CD4-positive, alpha-beta T cell treated with Interleukin-2 at 100 ng/mL for 4 hours (primary cell): ENCODE measurements at places on chromosomes 7 and 10.
A peak's percentile ranks its signal among the peaks of the same experiment; 100 is the strongest.

DNA sequence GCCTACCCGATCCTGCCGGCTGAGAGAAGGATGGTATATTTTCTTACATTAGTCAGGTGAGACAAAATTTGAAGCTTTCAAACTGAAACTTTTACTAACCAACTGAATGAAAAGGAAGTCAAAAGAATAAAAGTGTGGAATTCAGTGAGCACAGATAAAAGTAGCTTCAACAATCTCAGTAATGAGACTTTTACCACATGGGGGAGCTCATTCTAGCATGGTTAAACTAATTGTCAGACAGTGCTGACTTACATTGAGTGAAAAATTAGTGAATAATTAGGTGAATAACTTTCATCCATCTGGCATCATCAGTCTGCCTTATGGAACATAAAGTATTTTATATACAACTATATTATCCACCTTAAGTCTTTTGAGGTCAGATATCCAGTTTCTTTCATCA, 8.4 kb downstream of the FAM237B start:
- no peak for DNase-seq

- no peak for DNase-seq
Observed at GRCh38 chr7:36368496-36368895, 21.2 kb upstream of the ANLN start.

GRCh38 chr7:16693601-16694318, 47.8 kb downstream of the BZW2 start:
- no peak for DNase-seq

DNA sequence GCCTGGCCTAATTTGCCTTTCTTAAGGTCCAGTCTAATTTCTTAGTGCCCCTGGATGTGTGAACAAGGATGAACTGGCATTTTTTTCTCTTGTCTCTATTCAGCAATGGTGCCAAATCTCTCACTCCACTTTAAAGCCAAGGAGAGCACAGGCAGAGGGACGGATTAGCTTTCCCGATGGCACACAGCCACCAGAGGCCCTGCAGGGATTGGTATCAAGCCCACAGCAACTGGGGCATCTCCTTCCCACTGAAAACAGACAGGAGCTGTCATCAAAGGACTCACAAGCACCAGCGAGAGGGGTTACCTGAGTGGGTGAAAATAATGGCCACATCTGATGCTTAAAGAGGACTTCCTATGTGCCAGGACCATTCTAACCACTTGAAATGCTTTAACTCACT, 83.1 kb downstream of the ITIH5 start:
- no peak for DNase-seq

DNA sequence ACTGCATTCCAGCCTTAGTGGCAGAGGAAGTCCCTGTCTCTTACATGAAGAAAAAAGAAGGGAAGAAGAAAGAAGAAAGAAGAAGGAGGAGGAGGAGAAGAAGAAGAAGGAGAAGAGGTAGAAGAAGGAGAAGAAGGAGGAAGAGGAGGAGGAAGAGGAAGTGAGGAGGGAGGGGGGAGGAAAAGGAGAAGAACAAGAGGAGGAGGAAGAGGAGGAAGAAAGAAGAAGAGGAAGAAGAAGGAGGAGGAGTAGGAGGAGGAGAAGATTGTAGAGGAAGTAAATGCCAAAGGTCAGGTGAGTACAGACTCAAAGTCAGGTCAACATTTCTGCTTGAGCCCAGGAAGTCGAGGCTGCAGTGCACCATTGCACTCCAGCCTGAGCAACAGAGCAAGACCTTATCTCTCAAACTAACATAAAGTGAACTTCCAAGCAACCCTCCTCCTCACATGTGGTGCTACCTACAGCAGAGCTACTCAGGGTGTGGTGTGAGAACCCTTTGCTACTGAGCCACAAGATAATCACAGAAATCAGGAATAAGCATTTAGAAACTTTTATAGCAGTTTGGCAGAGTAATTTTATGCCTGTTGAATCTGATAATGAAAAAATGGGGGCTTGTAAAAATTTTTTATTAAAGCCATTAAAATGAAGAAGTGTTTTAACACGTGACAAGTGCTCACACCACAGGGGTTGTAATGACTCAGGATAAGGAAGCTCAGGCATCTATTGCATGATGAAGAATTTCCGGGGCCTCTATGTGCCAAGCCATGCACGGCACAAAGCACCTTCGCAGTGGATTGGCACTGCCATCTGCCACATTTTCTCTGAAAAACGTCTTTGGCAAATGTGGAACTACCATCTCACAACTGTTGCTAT, 224.9 kb upstream of the AUTS2 start:
- DNase-seq: no peak

GRCh38 chr7:50246551-50246950, 58.0 kb upstream of the IKZF1 start:
- no peak for DNase-seq

- DNase-seq: no peak
Observed at GRCh38 chr7:102320601-102321350, 34.1 kb downstream of the SH2B2 start.

DNA sequence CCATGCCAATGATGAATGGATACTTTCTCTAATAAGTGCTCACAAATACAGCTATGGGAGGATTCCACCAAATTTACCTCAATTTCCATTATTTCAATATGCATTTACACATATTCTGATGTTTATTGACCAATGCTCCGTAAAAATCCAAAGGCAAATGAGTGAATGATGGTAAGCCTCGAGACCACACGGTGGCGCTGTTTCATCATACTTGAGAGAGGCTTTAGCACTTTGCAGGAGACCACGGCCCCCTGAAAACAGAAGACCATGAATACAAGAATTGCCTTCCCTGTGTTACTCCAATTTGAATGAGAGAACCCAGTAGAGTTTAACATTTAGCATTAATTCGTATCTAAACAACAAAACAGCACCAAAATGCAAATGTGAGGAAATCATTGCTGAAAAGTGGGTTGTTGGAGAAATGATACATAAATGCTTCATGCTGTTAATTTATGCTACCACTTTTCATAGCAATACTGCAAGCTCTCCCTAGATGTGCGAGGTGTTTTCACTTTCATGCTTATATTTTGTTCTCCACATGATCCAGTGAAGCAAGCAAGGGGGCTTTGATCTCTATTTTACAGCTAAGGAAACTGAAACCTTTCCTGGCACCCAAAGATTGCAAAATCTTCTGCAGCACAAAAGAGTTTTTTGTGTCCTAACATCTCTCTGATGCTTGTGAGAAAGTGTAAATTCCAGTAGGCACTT, 35.4 kb downstream of the TRIL start:
- peak; percentile 62 for DNase-seq

- no peak for DNase-seq
Observed at GRCh38 chr7:34011017-34011695, 105.8 kb downstream of the BMPER start.
